ENCODE measurements at places on chromosomes 7 and 10.
A peak's percentile ranks its signal among the peaks of the same experiment; 100 is the strongest.

DNA sequence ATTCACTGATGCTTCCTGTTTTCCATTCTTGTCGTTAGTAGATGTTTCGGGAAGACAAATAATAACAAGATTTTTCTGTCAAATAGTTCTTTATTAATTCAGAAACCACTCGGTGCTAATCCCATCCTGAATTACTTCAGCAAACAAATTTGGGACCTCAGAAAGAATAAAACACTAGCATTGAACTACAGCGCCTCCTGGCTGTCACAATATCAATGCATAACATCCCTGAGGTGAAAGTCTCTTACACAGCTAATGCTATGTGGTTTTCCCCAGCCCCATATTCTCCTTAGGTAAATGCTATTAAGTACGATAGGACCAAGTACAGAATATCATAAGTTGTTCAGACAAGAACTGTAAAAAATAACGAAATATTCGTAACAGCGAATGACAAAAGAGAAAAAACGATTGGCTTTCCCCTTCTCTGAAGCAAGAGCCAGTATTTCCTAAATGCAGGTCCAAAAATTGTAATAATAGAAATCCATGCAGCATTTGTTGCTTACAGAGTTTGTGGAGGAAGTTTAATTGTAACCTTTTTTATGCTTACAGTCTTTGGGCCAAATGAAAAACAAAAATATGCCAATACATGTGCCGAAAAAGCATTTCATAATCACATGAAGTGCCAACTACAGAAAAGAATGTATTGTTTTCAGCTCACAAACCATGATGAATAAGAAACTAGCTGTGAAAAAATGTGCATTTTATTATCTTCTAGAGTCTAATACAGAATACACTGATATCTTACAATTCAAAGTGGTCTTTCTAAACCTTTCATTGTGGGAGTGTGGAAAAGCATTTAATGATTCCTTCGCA is 47.3 kb downstream of the MYPN start:
- no peak overlapping the region for H3K27ac ChIP-seq
- H3K36me3 ChIP-seq: no peaks in the 10 kb centered on the region
- peak; percentile 23 for DNase-seq
- no peak overlapping the region for H3K4me3 ChIP-seq
- no peaks in the 10 kb centered on the region for H3K4me1 ChIP-seq

DNA sequence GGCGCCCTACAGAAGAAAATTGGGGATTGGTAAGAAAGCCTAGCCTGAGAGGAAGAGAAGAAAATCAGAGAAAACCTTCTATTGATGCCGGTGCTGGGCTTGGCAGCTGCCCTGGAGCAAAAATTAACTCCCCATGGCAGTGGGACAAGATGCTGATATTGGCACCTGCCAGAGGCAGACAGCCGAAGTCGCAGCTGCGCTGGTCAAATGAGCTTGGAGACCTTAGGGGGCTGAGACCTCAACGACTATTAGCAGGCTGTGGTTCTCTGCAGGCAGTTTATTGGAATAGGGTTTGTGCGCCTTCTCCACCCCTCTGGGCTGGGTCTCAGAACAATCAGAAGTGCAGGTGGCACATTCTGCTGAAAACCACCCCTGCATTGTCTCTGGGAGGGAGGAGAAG is 213.7 kb downstream of the GFRA1 start:
- H3K27ac ChIP-seq: no peak overlapping the region
- H3K36me3 ChIP-seq: no peaks in the 10 kb centered on the region
- no peaks in the 10 kb centered on the region for H3K4me1 ChIP-seq

- no peak for DNase-seq
- H3K4me3 ChIP-seq: no peak overlapping the region
These were observed 255.6 kb upstream of the HABP2 start for GRCh38 chr10:113297226-113297625.

DNA sequence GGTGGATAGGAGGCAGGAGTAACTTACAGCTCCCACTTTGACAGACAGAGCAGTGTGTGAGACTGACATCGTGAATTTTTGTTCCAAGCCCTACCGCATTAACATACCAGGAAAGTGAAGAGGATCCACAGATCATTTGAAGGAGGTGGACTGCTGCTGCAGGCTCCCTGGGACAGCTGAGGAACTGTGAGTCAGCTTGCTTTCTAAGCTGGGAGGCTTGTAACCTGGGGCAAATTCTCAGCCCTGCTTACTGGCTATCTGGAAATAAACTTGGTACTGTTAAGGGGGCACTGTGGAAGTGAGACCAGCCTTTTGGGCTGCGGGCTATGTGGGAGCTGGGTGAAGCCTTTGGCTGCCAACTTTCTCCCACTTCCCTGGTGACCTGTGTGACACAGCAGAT is 1202.5 kb downstream of the DNAJB9 start:
- H3K27me3 ChIP-seq: no peaks in the 10 kb centered on the region
- H3K27ac ChIP-seq: no peak overlapping the region
- H3K4me3 ChIP-seq: no peak overlapping the region
- no peaks in the 10 kb centered on the region for H3K4me1 ChIP-seq
- H3K36me3 ChIP-seq: no peaks in the 10 kb centered on the region

GRCh38 chr7:110010359-110010758 is 1080.6 kb upstream of the LRRN3 start:
- H3K36me3 ChIP-seq: no peaks in the 10 kb centered on the region
- no peak for DNase-seq

- H3K27me3 ChIP-seq: peaks cover 17% of the 10 kb centered on the region
- no peak overlapping the region for H3K27ac ChIP-seq
- no peaks in the 10 kb centered on the region for H3K36me3 ChIP-seq
- H3K4me1 ChIP-seq: no peaks in the 10 kb centered on the region
- no peak for DNase-seq
- H3K4me3 ChIP-seq: no peak overlapping the region
These were observed 26.0 kb upstream of the ITGA8 start for GRCh38 chr10:15745751-15746150.

DNA sequence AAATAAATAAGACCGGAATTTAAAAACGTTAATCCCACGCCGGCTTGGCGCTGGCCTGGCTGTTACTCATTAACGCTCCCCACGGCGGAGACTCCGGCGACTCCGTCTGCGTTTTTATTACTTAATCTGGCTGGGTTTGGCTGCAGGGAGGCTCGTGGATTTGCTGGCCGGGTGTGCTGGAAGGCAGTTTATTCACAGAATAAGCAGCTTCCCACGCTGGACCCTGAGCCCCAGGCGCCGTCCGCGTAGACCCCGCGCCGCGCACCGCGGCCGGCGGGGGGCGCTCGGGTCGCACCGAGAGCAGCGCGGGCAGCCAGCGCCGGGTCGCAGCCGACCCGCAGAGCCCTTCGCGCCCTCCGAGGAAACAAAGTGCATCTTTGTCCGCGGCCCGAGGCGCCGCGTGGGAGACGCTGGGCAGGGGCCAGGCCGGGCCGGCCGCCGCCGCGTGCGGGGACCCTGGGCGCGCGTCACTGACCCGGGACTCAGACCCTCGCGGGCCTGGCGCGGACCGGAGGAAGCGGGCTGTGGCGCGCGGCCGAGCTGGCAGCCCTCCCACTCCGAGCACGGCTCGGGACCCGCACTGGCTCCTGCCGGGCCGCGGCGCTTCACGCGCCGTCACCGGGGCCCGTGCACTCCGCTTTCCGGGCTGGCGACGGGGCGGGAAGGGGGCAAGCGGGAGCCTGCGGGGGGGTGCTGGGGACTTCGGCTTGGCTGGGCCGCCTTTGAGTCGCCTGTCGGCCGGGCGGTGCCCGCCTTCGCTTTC is 587 bp upstream of the GRK5 start:
- peak; percentile 74 for DNase-seq
- peaks cover 41% of the 10 kb centered on the region for H3K4me1 ChIP-seq
- no peaks in the 10 kb centered on the region for H3K27me3 ChIP-seq
- H3K27ac ChIP-seq: peak overlapping the region; percentile 98
- peak overlapping the region; percentile 97 for H3K4me3 ChIP-seq

GRCh38 chr7:67863911-67864310 is 867.3 kb downstream of the TYW1 start:
- no peak overlapping the region for H3K4me3 ChIP-seq
- H3K27me3 ChIP-seq: no peaks in the 10 kb centered on the region
- DNase-seq: no peak
- H3K4me1 ChIP-seq: no peaks in the 10 kb centered on the region
- H3K36me3 ChIP-seq: no peaks in the 10 kb centered on the region

Measured in stimulated activated naive B cell treated with anti-CD40 and anti-IgM and Interleukin-4, amounts not matched to agents 10 μg/mL and 1 μg/mL and 100 μg/mL, for 72 hours (primary cell).